ENCODE measurements at places on chromosomes 1 and 21. TPM values are rescaled to one million over a fixed set of nuclear protein-coding genes. Genes with fewer than 3 reads are reported as not detected.

PGBD5 gene
- 11.3 TPM for total RNA-seq

SPATA46 gene
- total RNA-seq, result not detected

PGLYRP4 gene
- total RNA-seq, result 0.27 TPM

CTSE gene
- total RNA-seq, result 0.27 TPM

BROX gene
- total RNA-seq, result 89.2 TPM

MTMR11 gene
- 17.9 TPM for total RNA-seq

C21orf58 gene
- 9.3 TPM for total RNA-seq

PIGV gene
- 11.0 TPM for total RNA-seq

RAB25 gene
- 3.6 TPM for total RNA-seq

FAM72B gene
- 3.7 TPM for total RNA-seq

MAP1LC3C gene
- 10.1 TPM for total RNA-seq

NPPA gene
- 0.77 TPM for total RNA-seq

VHLL gene
- total RNA-seq, result not detected

SAMD13 gene
- 5.2 TPM for total RNA-seq

AIRE gene
- total RNA-seq, result 0.27 TPM

S100B gene
- 67.8 TPM for total RNA-seq

VSIG8 gene
- not detected for total RNA-seq

SELP gene
- total RNA-seq, result 9.5 TPM

GJB3 gene
- total RNA-seq, result 1.6 TPM

POU2F1 gene
- total RNA-seq, result 62.8 TPM

SMIM1 gene
- total RNA-seq, result 2.1 TPM

BSND gene
- total RNA-seq, result not detected

VANGL1 gene
- 12.0 TPM for total RNA-seq

CNKSR1 gene
- total RNA-seq, result 8.4 TPM

CYP2J2 gene
- 2.7 TPM for total RNA-seq

PIK3R3 gene
- 33.9 TPM for total RNA-seq

SELE gene
- total RNA-seq, result 6.9 TPM

TTC39A gene
- total RNA-seq, result 5.2 TPM

LY9 gene
- total RNA-seq, result 0.71 TPM

SEC16B gene
- 16.1 TPM for total RNA-seq

FNDC5 gene
- total RNA-seq, result 69.1 TPM

AGPAT3 gene
- 74.8 TPM for total RNA-seq

C1QTNF12 gene
- 2.5 TPM for total RNA-seq

TAS1R1 gene
- not detected for total RNA-seq

Measured in camera-type eye (tissue), 1 donor.